Eye (tissue), 1 donor: ENCODE measurements at places on chromosomes 1 and 21.

- DNase-seq, result peak; percentile 70
Measured at GRCh38 chr1:60809204-60809980, 273.0 kb upstream of the NFIA start.

DNA sequence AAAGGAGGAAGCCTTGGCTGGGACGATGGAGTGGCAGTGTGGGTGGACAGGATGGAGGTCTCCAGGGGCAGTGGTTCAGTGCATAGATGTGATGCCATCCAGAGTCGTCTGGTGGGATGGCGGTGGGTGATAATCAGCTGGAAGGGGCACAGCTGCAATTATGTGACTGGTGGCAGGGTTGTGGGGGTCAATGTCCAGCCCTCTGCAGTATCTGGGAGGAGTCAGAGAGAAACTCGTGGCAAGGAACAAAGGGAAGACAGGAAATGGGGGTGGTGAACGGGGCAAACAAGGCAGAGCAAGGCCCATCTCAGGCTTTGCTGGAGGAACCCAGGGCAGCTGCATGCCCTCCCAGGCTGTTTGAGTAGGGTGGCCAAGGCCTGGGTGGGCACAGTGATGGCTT is 118.3 kb upstream of the USP24 start:
- no peak for DNase-seq

GRCh38 chr1:31051611-31052010 is 13.9 kb downstream of the PUM1 start:
- DNase-seq, result no peak

DNA sequence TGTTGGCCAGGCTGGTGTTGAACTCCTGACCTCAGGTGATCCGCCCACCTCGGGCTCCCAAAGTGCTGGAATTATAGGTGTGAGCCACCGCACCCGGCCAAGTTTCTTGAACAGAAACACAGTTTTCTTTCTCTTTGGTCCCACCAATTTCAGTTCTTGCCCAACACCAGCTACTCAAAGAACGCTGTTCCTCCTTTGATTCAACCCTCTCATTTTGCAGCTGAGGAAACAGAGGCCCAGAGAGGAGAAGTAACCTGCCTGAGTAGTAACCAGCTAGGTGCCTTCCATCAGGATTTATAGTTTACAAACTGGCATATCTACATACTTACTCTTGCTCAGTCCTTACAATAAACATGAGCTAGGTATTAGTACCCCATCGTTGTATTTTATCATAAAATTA is 119.9 kb downstream of the SYF2 start:
- no peak for DNase-seq

- DNase-seq, result no peak
Measured at GRCh38 chr1:119636491-119637089, 11.5 kb downstream of the ZNF697 start.

- DNase-seq, result no peak
Measured at GRCh38 chr1:242662886-242663285, 138.4 kb upstream of the PLD5 start.

DNA sequence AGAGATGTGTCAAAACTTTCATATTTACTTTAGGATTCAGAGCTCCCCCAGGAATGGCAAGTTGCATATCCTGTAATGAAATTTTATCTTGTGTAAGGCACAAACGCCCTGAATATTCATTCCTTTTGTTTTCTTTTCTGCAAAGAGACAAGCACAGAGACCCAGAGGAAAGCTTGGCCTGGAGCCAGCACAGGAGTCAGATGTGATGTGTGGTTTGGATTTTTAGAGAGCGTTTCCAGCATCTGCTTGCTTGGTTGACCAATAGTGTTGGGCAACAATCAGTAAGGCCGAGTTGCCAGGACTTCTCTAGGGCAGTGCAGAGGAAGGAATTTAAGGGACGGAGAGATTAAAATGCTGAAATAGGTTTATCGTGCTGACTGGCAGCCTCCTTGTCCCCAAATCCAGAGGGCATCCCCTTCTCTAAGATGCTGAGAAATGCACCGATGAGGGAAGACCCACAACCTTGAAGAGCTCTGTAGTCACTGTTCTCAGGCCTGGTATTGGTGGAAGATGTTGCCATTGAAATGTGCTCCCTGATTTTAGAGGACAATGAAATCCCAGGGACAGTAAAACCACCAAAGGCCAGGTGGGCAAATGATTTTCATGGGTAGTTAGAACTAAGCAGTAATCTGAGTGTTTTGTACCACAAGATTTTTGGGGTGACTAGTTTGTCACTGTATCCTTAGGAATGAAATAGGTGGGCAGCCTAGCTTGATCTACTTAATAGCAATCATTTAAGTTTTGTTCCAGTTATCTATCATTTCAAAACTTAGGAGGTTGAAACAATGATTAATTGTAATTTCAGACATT is 37.9 kb upstream of the RHOU start:
- DNase-seq, result peak; percentile 55

DNA sequence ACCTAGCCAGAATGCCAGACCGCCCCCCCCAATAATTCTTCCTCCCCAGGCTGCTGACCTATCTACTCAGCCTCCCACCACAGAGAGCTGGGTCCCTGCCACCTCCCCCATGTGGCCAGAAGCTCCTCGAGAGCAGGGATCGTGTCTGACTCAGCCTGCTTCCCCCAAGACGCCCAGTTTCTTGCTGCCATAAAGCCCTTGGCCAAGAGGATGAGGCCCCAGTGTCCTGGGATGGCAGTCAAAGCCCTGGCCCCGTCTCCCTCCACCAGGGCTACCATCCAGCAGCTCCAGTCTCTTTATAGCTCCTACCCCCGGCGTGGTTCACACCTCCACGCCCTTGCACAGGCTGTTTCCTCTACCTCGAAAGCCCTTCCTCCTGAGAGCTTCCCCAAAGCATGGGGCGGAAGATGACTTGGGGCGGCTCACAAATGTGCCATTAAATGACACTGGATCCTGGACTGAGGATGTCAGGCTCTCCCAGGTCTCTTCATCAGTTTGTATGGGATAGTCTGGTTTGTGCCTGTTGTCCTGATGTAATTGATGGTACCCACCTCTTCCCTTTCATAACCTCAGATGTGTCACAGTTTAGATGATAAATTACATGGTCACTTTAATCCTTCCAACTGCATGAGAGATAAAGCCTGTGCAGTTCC is 13.2 kb downstream of the ADGRB2 start:
- DNase-seq, result no peak

GRCh38 chr1:38095454-38095931 is 48.9 kb upstream of the POU3F1 start:
- DNase-seq, result no peak

DNA sequence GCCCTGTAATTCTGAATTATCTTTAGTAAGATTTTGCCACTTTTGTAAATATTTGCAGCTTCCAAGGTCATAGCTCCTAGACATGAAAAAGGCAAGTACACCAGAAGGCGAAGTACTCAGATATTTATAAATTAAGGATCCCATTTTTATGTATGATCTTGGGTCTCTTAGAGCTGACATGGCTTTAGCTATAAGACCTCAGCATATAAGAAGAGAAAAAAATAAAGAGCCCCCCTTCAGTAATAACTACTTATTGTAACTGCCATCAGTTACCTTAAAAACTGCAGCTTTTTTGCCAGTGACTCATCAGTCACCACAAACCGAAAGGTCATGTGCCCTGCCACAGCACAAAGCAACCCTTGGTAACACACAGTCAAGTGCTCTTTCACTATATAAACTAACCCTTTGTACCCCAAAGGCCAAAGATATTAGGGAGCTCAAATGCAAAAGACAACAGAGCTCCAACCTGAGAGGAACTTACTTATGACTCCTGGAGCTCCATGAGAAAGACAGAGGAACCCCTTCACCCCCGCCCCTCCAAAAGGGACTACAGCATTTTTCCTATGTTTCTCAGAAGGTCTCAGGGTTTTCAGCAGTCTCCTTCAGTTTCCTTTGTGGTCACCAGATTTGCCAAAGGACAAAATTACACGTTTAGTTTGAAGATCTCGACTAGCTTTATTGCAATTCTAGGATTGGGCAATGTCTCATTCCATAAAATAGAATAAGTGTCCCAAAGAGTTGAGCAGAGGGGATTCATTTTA is 219.8 kb upstream of the DUSP10 start:
- no peak for DNase-seq

- no peak for DNase-seq
Measured at GRCh38 chr1:110595353-110595710, 10.8 kb downstream of the KCNA2 start.

DNA sequence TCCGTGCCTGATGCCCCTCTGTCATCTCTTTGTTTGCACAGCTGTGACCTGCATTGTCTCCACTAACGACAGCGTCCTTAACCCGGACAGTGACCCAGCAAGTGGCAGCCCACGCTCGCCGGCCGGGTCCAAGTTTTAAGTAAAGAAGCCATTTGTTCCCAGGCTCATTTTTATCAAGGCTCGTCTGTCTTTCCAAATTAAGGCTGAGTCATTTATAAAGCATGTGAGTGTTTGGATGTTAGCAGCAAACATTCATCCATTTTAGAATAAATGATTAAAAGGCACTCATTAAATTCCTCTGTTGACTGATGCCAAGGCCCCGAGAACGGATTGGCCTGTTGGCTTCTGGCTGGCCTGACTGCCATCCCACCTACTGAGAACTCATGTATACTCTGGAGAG is 514.5 kb downstream of the NPHP4 start:
- DNase-seq, result peak; percentile 62

DNA sequence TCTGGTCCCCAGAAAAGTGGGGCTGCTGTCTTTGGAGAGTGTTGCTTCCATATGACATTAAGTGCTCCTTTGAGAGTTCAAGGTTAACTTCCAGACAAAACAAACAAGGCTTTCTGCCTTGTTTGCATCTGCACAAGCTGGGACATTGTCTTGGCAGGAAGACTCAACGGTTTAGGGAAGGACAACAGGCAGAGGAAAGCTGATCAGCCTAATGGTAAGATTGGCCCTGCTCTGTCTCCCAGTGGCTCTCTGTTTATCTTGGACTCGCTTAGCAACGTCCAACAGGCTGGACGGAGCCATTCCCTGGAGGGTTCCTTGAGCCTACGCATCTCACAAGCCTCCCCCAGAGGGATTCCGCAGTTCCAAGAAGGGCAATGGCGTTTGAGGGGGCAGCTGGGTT is 62.2 kb upstream of the SLC44A3 start:
- no peak for DNase-seq

DNA sequence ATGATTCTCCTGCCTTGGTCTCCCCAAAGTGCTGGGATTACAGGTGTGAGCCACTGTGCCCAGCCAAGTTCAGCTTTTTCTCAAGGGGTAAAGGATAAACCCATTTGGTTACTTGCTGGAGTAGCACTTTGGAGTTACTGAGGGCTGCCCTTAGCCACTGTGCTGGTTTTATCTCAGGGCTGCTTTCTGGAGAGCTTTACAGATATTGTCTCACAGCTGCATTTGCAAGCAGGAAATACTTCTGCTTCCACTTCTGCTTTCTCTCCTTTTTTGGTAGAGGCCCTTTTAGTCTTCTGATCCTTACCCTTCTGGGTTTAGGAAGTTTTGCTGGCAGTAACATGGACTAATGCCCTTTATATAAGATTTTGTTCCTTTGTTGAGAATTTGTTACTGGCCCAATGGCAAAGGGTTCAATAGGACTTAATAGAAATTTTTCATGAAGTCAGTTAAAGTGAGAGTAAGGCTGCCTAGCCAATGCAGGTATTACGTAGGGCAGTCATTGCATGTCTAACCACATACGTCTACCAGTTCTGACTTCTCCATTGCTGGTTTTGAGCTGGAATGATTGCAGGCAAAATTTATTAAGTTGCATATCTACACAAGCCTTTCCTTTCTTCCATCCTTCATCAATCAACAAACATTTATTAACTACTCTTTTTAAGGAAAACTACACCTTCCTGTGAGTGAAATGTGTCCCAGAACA is 24.4 kb downstream of the CAP1 start:
- DNase-seq, result no peak

- peak; percentile 3 for DNase-seq
Measured at GRCh38 chr1:73517603-73518191, 680.3 kb downstream of the LRRIQ3 start.

DNA sequence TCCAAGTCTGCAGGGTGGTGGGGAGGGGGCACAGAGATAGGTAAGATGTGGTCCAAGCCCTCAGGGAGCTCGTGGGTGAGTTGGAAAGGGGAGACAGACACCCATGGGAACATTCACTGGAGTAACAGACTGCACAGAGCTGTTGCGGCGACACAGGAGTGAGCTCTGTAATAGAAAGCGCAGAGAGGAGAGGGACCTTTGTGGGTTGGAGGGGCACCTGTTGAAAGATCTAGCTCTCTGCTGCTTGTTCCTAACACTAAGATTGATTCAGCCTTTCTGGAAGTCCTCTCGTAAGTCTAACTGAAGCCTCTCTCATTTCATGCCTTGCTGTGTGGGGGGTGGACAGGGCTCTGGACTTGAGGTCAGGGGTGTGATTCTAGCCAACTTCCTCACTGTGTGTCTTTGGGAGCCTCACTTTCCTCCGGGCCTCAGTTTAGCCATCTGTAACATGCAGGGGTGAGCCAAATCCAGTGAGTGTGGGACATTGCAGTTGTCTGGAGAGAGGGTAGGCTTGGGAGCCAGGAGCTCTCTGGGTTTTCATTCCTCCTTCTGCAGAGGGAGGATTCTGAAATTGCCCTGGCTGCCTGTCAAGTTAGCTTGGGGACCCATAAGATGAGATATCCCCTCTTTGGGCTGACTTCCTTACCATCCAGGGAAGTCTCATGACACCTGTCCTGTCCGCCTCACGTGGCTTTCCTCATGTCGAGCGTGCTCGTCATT is 2.0 kb upstream of the ACOT11 start:
- no peak for DNase-seq

- no peak for DNase-seq
Measured at GRCh38 chr1:208526613-208527125, 282.5 kb upstream of the PLXNA2 start.

DNA sequence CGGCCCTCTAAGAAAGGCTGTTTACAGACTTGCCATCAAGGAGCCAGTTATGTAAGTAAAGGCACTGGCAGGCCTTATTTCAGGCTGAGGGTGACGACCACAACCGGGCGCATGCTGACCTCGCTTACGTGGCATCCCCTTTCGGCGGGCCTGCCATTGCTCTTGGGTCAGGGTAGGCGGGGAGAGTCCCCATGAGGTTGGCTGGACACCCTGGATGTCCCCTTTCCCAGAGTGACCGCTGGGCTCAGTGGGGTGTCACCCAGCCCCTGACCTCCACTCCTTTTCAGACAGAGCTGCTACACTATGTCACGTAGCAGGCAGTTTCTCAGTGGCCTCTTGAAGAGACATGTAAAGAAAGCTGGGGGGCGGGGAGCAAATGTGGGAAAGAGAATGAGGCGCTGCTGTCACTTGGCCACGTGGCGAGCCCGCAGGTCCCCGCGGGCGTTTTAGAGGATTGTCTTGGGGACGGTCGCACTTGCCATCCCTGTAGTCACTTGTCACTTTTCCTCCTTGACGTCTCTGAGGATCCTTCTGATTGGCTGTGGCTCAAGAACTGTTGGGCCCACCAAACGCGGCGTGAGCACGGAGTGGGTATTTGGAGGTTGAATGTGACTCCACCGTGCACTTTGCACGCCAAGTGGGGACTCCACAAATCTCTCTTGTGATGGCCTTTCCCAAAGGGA is 42.2 kb downstream of the SLC37A1 start:
- no peak for DNase-seq
